ENCODE measurements at places on chromosomes 2 and 18. TPM values are rescaled to one million over a fixed set of nuclear protein-coding genes. Genes with fewer than 3 reads are reported as not detected.

Gene MRPS5
- total RNA-seq, result 30.4 TPM

Gene HOXD1
- not detected for total RNA-seq

GRCh38 chr2:215556979-215557378 is 121.1 kb upstream of the FN1 start:
- DNase-seq, result peak; percentile 53

DNA sequence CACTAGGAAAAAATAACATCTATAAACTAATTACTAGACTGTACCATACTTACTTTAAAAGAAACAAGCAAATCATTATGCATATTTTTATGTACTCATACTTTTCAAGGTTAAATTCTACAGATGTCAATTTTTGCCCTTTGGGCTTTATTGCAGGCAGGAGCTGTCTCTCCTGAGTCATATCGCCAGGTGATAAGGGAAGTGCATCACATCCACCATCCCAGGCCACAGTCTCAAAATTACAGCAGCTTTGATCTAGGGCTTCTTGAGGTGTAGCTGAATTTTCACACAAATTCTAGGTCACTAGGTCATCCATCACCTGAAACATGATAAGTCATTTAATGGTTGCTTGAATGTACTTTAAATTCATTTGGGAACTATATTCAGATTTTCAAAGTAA is 38.4 kb upstream of the FRZB start:
- no peak for DNase-seq

DNA sequence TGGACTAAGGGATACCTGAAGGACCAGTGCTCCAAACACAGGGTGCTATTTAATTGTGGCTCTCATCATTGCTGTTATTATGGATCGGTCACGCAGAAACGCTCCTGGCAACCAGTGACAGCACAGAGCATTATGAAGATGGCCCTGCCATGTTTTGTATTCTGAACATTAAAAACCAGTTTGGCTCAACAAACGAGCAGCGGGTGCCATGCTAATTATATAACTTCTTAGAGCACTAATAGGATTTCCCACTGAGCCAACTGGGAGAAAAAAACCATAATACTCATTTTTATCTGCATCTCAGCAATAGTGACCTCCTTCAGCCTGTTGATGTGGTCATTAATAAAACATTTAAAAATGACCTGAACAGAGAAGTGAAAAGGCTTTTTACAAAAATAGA is 212.8 kb downstream of the STK39 start:
- no peak for DNase-seq

DNA sequence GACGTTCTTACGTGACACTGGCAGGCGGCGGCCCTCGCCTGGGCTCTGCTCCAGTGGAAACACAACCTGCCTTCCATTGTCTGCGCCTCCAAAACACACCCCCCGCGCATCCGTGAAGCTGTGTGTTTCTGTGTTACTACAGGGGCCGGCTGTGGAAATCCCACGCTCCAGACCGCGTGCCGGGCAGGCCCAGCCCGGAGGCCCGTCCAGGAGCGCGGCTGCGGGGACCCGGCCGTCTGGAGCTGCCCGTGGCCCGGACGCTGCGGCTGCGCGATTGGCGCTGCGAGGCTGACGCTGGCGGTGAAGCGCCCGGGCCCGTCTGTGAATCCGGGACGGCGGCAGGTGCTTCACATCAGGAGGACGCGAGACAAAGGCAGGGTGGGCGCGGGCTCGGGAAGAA is 670.3 kb upstream of the SALL3 start:
- no peak for DNase-seq

DNA sequence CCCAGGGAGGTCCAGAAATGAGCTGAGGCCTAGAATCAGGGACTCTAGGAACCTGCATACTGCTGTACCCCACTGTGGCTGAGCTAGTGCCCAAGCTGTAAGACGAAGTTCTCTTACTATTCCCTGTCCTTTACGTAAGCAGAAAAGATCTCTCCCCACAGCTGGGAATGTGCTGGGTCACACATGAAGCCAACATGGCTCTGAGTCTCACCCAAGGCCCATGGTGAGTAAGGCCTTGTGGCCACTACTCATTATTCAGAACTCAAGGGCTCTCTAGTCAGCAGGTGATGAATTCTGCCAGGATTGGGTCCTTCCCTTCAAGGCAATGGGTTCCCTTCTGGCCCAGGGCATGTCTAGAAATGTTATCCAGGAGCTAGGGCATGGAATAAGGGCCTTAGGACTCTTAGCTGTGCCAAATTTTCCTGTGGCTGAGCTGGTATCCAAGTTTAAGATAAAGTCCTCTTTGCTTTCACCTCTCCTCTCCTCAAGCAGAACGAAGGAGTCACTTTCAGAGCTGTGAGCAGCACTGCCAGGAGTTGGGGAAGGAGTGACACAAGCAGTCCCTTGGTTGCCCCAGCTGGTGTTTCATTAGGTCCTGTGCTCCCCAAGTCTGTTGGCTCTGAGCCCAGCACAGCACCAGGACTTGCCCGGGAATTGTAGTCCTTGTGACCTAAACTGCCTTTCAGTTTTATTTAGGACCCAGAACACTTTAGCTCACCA is 707.6 kb downstream of the SLC4A3 start:
- DNase-seq, result no peak

GRCh38 chr2:150548527-150548926 is 61.1 kb upstream of the RND3 start:
- no peak for DNase-seq

GRCh38 chr18:69787825-69788547 is 159.7 kb downstream of the CD226 start:
- DNase-seq, result peak; percentile 56

GRCh38 chr2:41694536-41695049 is 353.2 kb upstream of the PKDCC start:
- no peak for DNase-seq

DNA sequence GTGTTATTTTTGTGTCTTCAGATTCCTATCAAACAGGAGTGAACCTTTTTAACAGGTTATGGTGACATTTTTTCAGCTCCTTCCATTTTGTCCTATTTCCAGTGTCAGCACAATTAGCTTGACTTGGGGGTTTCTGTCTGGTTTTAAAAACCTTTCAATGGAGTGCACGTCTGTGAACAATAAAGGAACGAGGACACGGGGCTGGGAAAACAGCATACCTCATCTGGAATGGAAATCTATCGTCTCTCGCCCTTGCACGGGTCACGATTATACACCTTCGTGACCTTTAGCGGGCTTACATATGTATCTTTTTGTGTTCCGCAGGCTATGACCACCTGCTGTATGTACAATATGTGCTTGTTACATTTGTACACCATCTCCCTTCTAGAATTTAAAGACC is 2.3 kb upstream of the ZNF532 start:
- no peak for DNase-seq

DNA sequence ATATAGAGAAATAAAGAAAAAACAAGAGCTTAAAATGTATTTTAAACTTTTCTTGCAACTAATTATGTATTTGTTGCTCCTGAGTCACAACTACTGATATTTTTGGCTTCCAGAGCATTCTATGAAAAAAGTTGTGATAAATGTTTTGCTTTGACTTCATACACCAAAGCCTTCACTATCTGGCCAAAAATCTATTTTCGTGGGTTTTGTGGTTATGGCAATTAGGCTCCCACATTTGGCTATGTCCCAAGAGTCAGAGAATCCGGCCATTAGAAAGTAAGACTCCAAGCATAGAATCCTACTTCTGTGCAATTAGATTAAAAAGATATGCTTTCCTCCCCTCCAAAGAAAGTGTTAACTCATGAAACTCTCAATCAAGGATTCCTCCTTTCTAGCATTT is 1456.1 kb upstream of the ACVR2A start:
- DNase-seq, result no peak

GRCh38 chr2:234851451-234851850 is 100.4 kb upstream of the SH3BP4 start:
- DNase-seq, result no peak

DNA sequence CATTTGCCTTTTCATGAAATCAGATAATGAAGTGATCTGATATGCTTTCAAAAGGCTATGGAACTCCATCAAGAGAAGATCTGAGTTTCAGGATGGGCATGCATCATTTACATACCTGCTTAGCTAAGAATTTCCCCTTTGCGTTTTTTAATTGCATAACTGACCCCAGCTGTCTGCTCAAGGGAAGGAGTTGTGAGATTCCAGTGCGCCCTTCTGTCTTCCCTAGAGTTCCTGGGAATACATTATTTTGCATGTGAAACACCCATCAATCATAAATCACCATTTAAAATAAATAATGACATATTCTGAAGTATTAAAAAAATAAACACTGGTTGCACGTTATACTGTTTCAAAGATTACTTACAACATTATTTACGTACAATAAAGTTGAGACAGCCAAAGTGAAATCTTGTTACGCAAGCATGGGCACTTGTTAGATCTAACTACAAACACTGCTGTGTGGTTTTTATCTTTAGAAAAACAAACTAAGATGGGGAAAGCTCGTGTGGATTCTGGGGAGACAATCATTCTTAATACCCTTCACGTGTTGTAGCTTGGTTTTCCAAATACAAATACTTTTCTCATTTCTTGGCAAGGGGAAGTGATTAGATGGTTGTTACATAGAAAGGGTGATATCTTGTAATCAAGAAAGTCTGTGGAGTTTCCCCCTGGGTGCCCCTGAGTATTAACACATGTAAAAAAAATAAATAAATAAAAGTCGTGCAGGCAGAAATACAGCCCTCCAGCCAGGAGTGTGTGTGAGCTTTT is 125.7 kb upstream of the LMAN1 start:
- peak; percentile 99 for DNase-seq

DNA sequence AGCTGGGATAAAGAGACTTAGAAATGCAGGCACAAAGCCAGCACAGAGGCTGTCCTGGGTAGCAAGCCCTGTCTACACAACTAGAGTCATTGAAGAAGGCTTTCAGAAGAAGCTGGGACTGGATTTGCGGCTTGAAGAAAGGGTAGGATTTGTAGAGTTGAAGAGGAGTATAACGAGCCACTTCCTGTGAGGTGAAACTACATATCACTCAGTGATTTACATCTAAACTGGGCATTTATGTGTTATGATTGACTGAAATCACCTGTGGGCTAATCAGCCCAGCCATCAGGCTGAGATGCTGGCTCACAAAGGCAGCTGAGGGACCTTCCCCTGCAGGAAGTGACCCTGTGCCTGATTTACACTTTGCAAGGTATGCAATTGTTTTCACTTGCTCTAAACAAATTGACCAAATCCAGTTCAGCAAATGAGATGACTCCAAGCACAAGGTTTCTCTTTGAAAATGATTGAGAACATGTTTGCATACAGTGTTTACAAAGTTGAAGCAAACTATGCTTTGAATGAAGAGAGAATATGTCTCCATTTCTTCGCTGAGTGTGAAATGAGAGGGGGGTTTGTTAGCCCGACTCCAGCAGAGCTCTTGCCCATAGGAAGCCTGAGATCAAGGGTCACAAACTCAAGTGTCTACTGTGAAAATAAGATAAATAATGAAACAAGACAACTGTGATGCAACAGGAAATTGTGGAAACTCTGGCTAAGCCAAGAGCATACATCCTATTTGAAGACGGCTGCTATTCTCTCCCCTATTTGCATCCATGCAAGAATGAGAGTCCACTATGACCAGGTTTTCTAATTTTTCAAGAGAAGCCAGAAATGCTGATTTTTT is 69.3 kb upstream of the HK2 start:
- DNase-seq, result no peak

DNA sequence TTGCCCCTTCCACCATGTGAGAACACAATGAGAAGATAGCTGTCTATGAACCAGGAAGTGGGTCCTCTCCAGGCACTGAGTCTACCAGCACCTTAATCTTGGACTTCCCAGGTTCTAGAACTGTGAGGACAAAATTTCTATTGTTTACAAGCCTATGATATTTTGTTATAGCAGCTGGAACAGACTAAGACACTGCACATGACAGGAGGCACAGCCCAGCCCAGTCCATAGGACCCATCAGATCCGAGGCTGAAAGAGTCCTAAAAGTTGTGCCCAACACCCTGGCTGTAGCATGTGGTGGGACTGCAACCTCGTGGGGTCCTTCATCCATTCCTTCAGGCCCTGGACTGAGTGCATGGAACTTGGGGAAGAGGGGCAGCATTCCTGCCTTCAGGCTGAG is 48.4 kb upstream of the YWHAQ start:
- DNase-seq, result no peak

DNA sequence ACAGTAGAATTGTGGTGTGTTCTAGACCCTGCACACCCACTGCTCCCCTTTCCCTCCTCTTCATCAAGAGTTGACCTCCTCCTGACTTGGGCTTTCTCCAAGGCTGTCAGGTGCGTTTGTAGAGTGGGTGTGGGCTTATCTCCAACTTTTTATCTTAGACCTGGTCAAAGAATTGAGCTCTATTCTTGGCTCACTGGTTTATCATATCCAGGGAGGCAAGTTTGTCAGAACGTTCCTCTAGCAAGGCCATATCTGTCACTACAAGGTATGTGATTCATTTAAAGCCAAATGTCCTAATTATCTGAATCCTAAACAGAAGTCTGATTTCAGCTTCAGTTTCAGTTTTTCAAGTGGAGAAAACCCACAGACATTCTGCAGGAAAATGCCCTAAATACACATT is 117.1 kb upstream of the MGAT5 start:
- DNase-seq, result no peak

GRCh38 chr2:46978723-46979122 is 63.1 kb upstream of the MCFD2 start:
- DNase-seq, result no peak

DNA sequence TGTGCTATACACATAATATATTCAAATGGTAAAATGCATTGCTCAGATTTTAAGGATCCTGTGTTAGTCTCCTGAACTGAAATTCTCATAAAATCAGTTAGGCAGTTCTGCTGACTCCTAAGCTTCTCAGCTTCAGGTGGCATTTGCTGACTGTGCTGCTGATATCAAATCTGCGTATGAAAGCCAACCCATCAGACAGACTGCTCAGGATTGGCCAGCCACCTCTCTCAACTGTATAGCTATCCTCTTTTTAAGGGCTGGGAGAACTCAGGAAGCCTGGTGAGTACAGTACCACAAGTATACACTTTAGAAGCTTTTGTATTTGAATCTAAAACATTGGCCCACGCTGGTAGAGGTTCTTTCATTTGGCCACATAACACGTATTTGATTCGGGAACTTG is 28.7 kb downstream of the PTCD3 start:
- DNase-seq, result no peak

DNA sequence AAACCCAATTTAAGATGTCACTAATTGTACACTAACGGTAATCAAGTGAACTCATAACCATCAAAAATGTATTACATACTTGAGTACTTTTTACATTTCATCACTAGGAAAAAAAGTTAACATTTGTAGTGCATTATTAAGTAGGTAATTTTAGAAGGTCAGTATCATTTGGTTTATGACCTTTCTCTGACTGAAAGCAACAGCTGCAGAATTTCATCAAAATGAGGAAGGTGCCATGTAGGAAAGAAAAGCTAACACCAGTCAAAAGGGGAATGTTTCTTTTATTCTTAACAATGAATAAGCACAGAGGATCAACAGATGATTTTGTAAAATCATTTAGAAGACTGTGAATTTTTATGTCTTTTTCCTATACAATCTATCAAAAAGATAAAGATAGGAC is 79.0 kb downstream of the PIGN start:
- no peak for DNase-seq

All from fibroblast of the aortic adventitia (primary cell).